ENCODE measurements at places on chromosomes 3 and 15.

GRCh38 chr3:59107856-59108815, 58.3 kb upstream of the CFAP20DC start:
- peak; percentile 3 for DNase-seq

GRCh38 chr3:69746119-69746518, 6.9 kb downstream of the MITF start:
- DNase-seq = no peak

- no peak for DNase-seq
Observed at GRCh38 chr3:153919773-153920172, 201.4 kb upstream of the ARHGEF26 start.

DNA sequence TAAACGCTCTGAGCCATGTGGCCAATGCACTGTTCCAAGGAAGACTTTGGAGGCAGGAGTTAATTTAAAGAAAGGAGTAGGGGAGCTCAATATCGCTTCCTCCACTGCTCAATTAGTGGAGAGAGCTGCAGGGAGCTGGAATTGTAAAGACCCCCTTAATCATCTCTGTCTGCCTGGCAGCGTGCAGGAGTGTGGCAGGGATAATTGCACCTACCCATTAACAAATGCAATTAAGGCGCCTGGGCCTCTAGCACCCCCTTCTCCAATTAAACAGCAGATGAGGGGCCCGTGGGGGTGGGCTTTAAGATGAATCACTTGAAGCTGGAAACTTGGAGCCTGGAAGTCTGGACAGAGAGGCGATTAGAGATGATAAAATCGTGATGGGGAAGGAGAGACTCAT, 61.7 kb upstream of the GLCE start:
- DNase-seq = no peak

DNA sequence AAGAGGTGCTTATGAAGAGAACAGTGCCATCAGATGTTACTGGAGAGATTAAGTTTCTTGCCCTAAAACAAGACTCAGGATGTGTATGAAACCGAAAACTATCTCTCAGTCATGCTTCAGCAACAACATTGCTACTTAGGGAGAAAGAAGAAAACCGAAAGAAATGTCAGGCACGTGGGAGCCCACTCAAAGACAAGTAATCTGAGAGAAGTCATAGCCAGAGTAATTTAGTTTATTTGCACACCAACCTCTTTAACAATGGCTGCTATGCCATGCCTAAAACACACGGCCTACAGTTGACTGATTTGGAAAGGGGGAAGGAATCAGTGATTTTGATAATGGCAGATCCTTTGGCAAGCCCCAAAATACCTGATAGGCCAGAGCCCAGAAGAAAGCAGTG, 162.9 kb downstream of the TIGIT start:
- no peak for DNase-seq

DNA sequence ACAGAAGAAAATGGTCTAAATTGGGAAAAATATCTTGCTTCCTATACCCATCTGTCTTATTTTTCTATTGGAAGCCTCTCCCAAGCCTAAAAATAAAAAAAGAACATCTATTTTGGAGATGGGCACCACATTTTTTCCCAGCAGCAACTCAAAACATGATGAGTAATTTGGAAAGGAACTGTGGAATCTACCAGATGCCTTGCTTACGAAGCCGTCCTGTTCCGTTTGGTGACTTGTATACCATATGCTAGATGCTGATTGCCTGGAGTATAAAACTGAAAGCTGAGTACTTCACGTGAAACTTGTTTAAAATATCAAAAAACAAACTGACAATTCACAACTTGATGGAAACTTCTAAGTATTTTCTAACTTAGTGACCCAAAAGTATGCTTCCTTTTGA, 491.0 kb downstream of the ROBO2 start:
- DNase-seq = no peak

- no peak for DNase-seq
Observed at GRCh38 chr3:129577925-129578786, 28.3 kb downstream of the PLXND1 start.

DNA sequence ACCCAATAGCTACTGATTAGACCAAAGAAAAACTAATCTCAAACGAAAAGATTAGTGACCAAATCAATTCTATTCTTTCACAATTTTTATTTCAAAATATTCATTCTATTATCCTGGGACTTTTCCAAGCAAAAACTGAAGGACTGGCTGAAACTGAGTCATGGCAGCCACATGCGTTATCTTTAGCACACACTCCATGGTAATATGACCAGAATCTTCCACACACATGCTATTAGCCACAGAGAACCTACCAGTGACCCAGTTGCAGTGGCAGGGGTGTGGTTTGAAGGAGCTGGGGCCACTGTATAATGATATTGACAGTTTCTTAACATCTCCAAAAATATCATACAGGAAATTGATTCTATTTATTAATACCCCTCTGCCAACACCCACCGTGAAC, 154.8 kb upstream of the ABI3BP start:
- DNase-seq = no peak

- no peak for DNase-seq
Observed at GRCh38 chr3:196012941-196013476, 68.9 kb downstream of the TFRC start.

GRCh38 chr3:74614107-74614967, at the start of gene CNTN3:
Gene CNTN3 (minus strand): TSS chr3:74614659. CDS start chr3:74521112, 93,547 bp downstream.
- peak; percentile 58 for DNase-seq

DNA sequence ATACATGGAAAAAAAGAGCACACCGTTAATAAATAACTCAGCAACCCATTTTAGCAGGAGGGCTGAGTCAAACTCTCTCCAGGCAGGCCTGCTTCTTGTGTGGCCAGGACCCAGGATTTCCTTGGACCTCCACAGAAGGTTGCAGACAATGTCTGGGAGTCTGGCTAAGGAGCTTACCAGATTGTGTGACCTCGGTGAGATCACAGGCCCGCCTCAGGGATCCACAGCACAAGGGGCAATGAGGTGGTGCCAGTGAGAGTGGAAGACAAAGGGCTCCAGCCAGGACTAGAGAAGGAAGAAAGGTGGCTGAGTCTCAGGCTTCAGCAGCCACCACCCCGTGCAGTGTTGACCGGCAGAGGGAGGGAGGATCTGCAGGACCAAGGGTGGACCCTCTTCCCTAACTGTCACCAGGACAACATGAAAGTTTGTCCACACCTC, 32.2 kb upstream of the SEC22A start:
- DNase-seq = no peak

DNA sequence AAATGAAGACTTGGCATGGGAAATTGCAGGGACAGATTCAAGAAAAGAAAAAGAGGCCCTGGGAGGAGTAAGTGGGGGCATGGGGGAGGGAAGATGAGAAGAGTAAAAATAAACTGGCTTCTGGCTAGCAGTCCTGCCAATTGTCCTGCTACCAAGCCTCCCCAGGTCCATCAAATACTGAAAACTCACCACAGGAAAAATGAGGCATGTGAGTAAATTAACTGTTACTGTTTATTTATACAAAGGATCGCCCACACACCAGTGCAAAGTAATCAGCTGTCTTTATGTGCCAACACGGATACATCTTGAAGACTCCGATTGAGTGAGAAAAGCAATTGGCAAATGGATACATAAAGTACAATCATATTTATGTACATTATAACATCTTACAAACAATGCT, 10.7 kb upstream of the KLHL25 start:
- DNase-seq = no peak

DNA sequence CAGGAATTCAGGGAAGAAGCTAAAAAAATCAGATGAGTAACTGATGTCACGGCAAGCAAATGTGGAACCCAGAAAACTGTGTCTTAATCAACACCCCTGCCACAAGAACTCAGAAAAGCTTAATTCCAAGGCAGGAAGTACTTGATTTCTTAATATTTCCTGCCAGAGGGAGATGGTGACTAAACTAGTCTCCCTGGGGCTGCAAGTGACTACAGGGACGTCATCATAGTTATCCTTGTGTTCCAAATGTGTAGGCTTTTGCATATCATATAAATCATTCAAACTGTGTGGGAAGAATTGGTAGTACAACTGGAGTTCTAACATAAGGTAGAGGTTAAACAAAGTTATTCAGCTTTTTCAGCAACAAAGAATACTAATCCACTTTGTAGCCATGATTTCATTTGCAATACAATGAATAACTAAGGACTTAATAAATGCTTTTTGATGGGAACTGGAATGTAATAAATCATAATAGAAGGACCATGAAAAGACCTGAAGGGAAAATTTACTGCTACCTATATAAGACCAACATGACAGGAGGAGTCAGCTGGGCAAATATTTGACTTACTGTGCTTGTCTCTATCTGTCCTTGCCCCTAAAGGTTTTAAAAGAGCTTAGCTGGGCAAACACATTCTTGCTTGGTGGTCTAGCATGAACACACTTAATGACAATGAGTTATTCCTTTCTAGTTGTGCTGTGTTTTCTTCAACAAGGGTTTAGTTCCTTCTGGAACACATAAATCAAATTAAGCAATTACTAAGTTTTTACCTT, 76.0 kb upstream of the NECTIN3 start:
- DNase-seq = peak; percentile 70

GRCh38 chr3:60720736-60721135, 530.5 kb downstream of the FHIT start:
- no peak for DNase-seq

DNA sequence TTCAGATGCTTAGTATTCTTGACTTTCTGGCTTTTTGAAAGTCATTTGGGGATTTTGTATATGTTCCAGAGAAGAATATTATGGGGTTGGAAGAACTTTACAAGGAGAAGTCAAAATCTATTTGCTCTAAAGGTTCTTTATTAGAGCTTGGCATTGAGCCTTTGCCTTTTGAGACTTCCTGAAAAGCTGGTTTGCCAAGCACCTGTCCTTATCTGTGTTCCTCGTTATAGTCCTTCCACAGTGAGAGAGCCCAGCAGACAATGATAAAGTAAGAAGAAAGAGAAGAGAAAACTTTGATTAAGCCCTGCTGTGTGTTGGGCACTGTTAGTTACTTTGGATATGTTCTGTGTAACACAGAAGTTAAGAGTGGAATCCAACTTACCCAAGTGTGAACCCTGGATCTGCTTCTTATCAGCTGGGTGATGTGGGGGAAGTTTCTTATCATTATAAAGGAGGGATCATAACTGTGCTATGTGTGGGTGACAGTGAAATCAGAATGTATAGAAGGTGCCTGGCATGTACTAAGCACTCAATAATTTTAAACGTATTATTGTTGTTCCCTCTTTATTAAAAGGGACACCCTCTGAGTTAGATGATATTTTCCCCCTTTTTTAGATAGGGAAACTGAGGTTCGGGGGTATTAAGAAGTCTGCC, 44.3 kb upstream of the POLR2M start:
- peak; percentile 56 for DNase-seq

DNA sequence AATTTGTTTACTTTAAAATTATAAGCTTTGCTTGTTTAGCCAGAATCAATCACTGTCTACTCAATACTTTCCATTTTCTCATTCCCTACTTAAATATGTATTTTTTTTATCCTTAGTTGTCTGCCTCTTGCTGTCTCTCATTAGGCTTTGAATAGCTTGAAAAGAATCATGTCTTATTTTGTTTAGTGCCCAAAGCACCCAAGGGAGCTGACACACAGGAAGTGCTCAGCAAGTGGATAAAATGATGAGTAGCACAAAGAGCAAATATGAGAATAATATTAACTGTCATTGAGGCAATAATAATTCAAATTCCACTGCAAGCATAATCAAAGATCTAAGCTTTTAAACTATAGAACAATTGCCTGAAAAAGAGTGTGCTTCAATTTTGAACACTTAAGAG, 19.0 kb upstream of the IL1RAP start:
- no peak for DNase-seq

GRCh38 chr3:63450023-63450422, 171.9 kb downstream of the SYNPR start:
- DNase-seq = no peak

GRCh38 chr3:10263646-10264363, 15.5 kb downstream of the TATDN2 start:
- DNase-seq = peak; percentile 9

- DNase-seq = peak; percentile 72
Observed at GRCh38 chr3:101925564-101925963, 76.2 kb downstream of the NFKBIZ start.

- no peak for DNase-seq
Observed at GRCh38 chr3:42698911-42699230, 3.7 kb downstream of the HHATL start.

GRCh38 chr3:133461291-133461690, 61.4 kb downstream of the BFSP2 start:
- no peak for DNase-seq

GRCh38 chr3:42780398-42780797, 7.3 kb upstream of the CCDC13 start:
- DNase-seq = no peak
